ENCODE measurements at places on chromosomes 5 and 9.

- DNase-seq, result peak; percentile 51
Observed at GRCh38 chr9:77457916-77458592, 190.1 kb downstream of the GNA14 start.

GRCh38 chr5:167284222-167284890 is 1007.1 kb upstream of the WWC1 start:
- no peak for DNase-seq

GRCh38 chr9:129906298-129906697 is 71.0 kb downstream of the USP20 start:
- DNase-seq, result no peak

DNA sequence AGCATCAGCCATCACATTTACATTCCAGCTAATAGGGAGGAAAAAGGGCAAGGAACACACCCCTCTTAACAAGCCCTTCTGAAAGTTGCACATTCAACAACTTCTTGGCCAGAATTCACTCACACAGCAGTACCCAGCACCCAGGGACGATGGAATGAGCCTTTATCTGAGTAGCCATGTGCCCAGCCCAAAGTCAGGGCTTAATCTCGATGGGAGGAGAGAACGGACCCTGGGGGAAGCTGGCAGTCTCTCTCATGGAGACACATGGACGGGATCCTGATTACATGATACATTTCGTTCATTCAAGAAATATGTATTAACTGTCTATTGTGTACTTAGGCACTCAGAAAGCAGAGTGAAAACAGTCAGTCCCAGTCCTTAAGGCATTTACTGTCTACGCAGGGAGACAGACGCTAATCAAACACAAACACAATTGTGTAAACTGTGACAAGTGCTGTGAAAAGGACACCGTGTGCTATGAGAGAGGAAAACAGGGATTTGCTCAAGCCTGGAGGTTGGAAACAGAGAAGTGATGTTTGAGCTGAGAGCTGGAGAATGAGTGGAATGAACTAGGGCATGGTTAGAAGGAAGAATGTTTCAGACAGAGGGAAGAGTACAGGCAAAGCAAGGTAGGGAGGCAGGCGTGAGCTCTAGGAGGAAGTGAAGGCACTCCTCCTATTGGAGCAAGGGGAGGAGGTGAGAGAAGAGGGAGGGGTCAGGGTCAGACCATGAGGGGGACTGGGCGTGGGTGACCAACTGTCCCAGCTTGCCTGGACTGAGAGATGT is 7.4 kb downstream of the OTULINL start:
- no peak for DNase-seq

- no peak for DNase-seq
Observed at GRCh38 chr5:75363726-75364495, 26.9 kb downstream of the HMGCR start.

- no peak for DNase-seq
Observed at GRCh38 chr9:122572456-122572855, 10.7 kb downstream of the OR1L8 start.

- DNase-seq, result no peak
Observed at GRCh38 chr9:111356481-111357244, 26.6 kb upstream of the OR2K2 start.

- DNase-seq, result no peak
Observed at GRCh38 chr5:150085191-150085912, 1.0 kb downstream of the CSF1R start.

- DNase-seq, result no peak
Observed at GRCh38 chr9:117412006-117412715, 2.7 kb downstream of the ASTN2 start.

All from activated CD8-positive, alpha-beta memory T cell treated with anti-CD3 and anti-CD28 coated beads, Interleukin-2, amount 50 U/mL, for 4 hours (primary cell).